ENCODE measurements at places on chromosomes 7 and 10.

GRCh38 chr7:158102897-158103296 lies 484.7 kb downstream of the PTPRN2 start:
- no peak for DNase-seq

DNA sequence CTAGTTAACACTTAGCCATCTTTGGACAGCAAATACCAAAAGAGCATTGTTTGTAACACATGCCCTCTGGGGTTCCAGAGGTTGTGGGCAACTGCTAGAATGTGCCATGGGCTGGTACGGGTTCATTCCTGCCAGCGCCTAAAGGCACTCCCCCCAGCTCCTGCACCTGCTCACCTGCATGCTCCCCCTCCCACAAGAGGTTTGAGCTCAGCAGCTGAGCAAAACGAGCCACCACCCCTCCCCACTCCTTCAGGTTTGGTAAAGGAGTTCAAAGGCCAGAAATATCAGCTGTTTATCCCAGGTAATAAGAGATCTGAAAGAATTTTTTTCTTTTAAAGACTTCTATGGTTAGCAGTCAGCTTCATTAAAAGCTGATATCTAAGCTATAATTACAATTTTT lies 53.5 kb downstream of the HTR7 start:
- DNase-seq, result no peak

- DNase-seq, result no peak
These were observed 32.1 kb downstream of the CLRN3 start for GRCh38 chr10:127860592-127860991.

DNA sequence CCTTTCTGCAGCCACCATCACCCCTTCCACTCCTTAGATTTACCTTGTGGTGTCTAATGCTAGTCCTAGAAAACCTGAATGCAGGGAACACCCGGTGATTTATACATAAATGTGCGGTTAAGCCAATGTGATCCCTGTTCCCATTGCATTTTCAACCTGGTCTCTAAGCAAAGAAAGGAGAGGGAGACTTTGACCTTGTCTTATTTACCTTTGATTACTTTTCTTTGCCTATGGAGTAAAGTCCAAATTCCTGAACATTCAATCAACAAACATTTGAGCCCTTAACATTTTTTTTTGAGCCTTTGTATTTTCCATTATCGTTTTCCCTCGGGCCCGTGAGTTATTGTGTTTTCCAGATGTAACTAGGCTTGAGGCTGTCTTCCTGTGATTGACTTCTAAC lies 233.9 kb downstream of the ZNF248 start:
- no peak for DNase-seq

GRCh38 chr10:1114315-1114714 lies 58.1 kb downstream of the WDR37 start:
- DNase-seq, result no peak

- no peak for DNase-seq
These were observed 110.4 kb downstream of the RAMP3 start for GRCh38 chr7:45268013-45268412.
